ENCODE measurements at places on chromosomes 6 and 20.
A peak's percentile ranks its signal among the peaks of the same experiment; 100 is the strongest.

DNA sequence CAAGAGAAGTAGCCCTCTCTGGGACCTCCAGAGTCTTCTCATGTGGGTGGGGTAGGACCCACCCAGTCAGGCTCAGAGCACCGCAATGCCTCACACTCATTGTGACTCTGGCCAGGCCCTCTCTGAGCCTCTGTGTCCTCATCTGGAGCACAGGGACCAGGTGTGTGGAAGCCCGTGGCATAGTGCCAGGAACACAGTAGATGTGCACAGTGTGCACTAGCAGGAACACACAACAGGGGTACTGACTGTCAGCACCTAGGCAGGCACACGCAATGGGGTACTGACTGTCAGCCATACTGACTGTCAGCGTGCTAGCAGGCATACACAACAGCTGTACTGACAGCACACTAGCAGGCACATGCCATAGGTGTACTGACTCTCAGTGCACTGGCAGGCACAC, 2.0 kb upstream of the STMN3 start:
- no peak for DNase-seq

DNA sequence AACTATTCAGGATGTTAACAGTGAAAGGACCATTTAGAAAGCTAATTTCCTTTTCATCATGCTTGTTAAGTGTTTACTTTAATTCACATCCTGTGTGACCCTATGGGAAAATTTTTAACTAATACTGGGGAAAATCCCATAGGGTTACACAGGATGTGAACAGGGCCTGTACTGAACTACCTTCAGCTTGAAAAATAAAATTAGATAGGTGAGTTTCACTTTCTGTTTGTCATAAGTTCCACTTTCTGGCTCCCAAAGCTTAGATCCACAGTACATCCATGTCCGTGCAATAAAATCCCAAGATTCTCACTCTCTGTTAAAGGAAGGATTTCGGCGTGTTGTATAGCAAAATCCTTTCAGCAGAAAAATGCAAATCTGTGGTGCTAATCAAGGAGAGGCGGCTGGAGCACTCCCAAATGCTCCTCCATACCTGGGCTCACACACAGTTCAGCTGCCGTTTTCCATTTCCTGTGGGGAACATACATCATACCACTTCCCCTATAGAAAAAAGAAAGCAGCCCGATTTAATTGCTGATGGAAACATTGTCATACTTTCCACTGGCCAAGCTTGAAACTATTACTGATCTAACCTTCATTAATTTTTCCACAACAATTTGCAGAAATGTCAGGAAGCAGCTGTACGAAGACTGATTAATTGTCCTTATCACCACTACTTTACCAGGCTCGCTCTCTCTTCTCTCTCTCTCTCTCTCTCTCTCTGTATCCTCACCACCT, 125.2 kb downstream of the HIVEP2 start:
- peak; percentile 95 for DNase-seq

DNA sequence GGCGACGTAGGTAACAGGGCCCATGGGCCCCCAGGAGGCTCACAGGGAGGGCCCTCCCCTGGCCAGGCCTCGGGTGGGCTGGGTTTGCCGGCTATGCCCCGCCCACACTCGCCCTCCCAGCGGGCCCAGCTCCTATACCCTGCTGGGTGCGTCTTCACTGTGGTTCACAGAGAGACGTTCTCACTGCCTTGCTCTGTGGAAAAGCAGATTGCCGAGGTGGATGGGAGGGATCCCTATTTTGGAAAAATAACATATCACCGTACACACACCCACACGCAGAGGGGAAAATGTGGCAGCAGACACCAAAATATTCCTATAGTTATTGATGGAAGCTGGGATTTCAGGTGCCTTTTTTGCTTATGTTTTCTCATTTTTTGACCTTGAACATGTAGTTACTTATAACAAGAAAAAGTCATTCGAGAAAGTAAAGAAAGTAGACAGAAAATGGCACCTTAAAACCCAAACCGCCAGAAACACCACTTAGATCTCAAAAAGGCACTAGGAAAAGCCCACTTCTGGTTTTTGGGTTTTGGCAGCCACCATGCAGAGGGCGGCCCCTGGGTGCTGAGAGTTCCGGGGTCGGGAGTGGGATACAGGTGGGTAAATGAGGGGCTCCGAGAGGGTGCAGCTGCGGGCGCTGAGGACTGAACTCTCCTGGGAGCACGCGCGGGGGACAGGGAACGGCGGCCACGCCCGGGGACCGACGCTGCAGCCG, 49.4 kb downstream of the TMEM242 start:
- DNase-seq: no peak

GRCh38 chr6:52512199-52512598, 64.7 kb downstream of the TRAM2 start:
- DNase-seq: peak; percentile 92

GRCh38 chr6:56618050-56618449, 24.6 kb downstream of the DST start:
- DNase-seq: no peak

DNA sequence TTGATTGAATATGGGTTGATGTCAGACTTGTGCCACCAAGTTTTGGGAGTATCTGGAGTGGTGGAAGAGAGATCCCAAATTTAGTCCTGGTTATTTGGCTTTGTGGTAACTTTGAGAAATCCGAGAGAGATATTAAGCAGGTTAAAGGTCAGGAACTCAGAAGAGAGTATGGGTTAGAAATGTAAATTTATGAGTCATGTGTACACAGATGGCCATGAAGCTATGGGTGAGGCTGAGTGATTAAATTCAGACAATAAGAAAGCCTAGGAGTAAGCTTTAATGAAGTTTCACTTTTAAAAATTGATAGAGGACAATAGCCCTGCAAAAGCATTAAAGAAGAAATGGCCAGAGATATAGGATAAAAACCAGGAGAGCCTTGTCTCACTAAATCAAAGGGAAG, 14.3 kb downstream of the RIMS1 start:
- no peak for DNase-seq

GRCh38 chr20:62401331-62401779, 5.7 kb downstream of the CABLES2 start:
- no peak for DNase-seq

- DNase-seq: peak; percentile 98
Measured at GRCh38 chr20:19815553-19815991, 57.5 kb downstream of the RIN2 start.

DNA sequence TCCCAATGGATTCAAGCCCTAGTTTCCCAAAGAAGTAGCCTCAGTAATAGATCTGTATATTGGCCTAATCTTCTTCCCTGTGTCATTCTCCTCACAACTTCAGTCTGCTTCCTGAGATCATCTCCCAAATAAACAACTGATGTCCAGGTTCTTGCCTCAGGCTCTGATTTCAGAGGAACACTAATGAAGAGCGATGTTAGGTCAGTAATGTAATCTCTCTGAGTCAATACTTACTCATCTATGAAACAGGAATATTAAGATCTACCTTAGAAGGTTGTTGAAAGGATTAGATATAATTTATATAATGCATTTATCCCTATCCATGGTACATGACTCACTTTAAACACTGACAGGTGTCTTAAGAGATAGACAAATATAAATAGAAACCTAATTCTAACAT, 246.0 kb upstream of the FLRT3 start:
- DNase-seq: no peak

- DNase-seq: no peak
Measured at GRCh38 chr6:137949686-137950390, 82.8 kb downstream of the TNFAIP3 start.

DNA sequence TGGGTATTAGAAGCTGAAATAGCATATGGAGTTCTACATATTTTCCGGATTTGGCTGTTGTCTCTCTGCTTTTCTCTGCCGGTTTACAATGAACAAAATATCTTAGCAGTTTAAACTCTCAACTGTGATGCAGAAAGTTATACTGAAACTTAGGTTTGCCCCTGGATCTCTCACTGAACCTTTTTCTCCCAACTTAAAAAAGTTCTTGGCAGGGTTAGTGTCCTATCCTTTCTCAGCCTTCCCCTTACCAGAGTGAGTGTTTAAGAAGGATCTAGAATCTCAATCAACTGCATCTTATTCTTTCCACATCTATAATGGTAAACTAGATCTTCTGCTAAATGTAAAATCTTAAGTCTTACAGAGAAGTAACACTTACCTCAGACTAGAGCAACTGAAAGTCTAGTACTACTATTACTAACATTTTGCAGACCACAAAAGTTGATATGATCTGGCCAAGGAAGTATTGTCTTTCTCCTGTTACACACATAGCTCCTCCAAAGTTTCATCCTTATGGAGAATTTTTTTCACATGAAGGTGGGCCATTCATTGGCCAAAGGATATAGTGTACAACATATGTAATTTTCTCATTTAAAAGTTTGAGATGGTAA, 392.3 kb upstream of the RUNX2 start:
- no peak for DNase-seq

- no peak for DNase-seq
Measured at GRCh38 chr6:1029141-1029540, 282.8 kb upstream of the FOXQ1 start.

DNA sequence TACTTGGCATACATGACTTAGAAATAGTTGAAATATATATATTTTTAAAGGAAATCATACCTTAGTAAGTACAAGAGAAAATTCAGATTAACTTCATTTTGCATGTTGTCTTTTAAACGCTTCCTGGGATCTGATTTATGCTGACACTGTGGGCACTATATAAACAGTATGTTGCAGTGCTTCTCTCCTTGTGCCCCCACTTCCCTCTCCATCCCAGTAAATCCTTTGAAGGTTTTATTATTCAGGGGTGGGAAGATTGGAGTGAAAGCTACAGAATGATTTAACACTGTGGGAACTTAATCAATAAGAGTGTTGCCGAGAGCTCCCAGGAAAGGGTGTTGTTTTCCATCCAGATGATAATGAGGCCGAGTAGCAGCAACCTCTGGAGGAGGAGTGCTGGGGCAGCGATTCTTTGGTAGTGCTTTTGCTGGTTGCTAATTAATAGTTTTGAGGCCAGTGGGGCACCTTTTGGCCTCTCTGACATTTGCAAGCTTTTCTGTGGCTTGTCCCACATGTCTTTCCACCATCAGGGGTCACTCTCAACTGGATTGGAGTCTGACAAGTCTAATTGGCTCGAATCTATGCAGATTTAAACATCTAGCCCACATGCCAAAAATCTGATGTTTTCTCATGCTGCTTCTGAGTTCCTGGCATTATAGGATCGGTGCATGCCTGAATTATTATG, 183.0 kb upstream of the MMS22L start:
- DNase-seq: no peak

DNA sequence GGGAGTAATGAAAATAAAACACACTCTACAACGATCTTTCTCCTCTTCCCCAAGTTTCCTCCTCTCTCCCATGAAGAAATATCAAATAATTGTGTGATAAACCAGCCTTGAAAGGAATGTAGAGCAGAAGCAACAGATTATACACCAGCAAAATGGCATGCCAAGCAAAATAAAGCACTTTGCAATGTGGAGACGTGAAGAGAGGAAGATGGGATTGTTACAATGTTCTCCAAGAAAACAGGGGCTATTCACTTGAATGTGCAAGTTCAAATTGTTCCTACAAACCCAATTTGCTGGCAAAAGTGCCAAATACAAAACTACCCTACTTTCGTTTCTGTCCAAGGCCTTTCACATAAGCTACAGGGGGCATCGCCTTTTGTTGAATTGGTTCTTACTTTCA, 185.1 kb downstream of the PDE7B start:
- DNase-seq: peak; percentile 61

- no peak for DNase-seq
Measured at GRCh38 chr6:127775371-127775770, 125.5 kb downstream of the THEMIS start.

- peak; percentile 61 for DNase-seq
Measured at GRCh38 chr6:12348530-12349511, 58.7 kb downstream of the EDN1 start.

DNA sequence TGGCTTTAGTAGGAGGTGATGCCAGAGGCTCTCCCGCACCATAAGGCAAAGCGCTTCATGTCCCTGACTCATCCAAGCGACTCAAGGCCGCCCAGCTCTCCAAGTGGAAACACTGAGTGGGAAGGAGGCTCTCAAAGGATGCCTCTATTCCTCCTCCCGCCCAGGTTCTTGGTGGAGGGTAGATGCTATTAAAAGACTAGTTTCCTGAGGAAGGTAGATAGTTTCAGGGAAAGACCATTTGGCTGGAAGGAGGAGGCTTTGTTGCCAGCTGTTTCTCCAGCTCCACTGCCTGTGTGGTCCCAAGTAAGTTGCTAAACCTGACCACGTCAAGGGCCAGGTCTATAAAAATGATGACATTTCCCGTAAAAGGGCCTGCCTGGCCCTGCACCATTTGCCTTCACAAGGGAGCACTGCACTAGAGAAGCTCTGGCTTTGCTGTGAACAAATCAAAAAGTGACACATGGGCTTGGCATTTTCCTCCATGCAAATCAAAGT, 48.2 kb downstream of the GMDS start:
- DNase-seq: peak; percentile 60

GRCh38 chr6:20589266-20589665, 55.0 kb downstream of the CDKAL1 start:
- peak; percentile 73 for DNase-seq

DNA sequence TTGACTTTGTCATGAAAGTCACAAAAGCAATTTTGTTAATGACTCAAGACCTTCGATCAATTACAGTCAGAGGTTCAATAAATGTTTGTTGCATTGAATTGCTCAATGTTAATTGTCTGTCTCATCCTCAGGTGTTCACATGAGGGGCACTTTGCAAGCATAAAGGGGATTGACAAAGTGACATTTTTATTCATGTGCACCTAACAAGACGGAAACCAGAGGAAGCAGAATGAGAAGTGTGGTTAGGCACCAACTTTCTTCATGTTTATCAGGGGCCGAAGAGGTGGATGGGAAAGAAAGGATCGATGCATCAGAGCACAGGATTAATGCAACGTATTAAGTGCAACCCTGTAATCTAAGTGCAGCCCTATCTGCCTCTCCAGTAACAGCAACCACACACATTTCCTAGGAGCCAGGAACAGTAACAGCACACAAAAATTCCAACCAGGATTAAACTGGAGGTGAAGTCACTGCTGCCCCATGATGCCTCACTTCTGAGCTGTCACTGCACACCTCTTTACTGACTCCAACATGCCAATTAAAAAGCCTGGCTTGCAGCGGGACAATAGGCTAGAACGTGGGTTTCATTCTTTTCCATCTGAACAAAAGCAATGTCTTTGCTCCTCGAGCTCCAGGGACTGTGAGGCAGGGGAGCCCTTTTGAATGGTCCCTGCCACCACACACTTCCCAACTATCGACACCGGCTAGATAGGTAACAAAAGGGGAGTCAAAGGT, 262.7 kb downstream of the CD83 start:
- DNase-seq: no peak

DNA sequence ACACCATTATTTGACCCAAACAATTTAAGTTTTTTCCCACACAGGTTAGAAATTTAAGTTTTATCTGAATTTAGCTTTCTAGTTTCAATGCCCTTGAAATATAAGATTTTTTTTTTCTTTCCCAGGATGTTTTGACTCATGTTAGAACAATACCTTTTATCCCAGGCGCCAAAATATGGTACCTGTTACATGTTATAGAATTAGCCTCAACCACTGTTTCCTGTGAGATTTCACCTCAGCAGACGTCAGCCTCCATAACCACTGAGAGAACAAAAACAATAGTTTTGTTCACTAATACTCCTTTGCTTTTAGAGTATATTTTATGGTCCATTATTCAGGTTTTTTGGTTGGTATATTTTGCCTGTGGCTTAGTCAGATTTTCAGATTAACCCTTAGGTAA, 302.9 kb downstream of the CDKAL1 start:
- DNase-seq: no peak

- no peak for DNase-seq
Measured at GRCh38 chr6:5905431-5906339, 101.0 kb downstream of the NRN1 start.

GRCh38 chr20:51886891-51887608, 84.7 kb upstream of the SALL4 start:
- peak; percentile 39 for DNase-seq

GRCh38 chr6:88631830-88632229, 331.6 kb downstream of the RNGTT start:
- DNase-seq: no peak

- no peak for DNase-seq
Measured at GRCh38 chr20:18188434-18188833, 50.8 kb downstream of the KAT14 start.
